Sigmoid colon (tissue), 7 donors: ENCODE measurements at places on chromosomes 6 and 20. TPM values are rescaled to one million over a fixed set of nuclear protein-coding genes. Genes with fewer than 3 reads are reported as not detected.

GRCh38 chr6:113842165-113842564 lies 15.0 kb upstream of the MARCKS start:
- H3K36me3 ChIP-seq, result no peaks in the 10 kb centered on the region
- peaks cover 9% of the 10 kb centered on the region for H3K4me1 ChIP-seq
- no peaks in the 10 kb centered on the region for H3K27me3 ChIP-seq
- DNase-seq, result no peak

- H3K4me1 ChIP-seq, result no peaks in the 10 kb centered on the region
- no peaks in the 10 kb centered on the region for H3K27me3 ChIP-seq
- H3K4me3 ChIP-seq, result no peak overlapping the region
- H3K27ac ChIP-seq, result no peak overlapping the region
Observed at GRCh38 chr20:32501709-32502108, 83.4 kb downstream of the NOL4L start.

- no peaks in the 10 kb centered on the region for H3K36me3 ChIP-seq
- H3K4me1 ChIP-seq, result no peaks in the 10 kb centered on the region
- no peak overlapping the region for H3K4me3 ChIP-seq
- no peaks in the 10 kb centered on the region for H3K27me3 ChIP-seq
- DNase-seq, result no peak
Observed at GRCh38 chr6:47741807-47742206, 40.0 kb upstream of the OPN5 start.

DNA sequence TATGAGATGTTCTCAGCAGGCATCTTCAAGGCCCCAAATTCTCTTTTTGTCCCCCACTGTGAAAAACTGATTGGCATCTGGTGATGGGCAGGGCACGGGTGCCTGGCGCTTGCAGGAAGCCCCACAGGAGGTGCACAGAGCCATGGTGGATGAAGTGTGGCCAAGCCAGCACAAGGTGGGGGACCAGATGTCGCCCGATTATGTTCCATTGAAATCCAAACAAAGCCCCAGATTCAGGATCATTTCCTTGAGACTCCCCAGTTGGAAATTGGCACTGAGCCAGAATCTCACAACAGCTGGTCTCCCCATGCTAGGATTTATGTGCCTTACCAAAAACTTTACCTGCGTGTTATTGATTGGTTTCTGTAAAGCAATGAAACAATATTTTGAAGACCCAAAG lies 186.1 kb downstream of the ADAT2 start:
- peaks cover 5% of the 10 kb centered on the region for H3K4me1 ChIP-seq
- DNase-seq, result no peak
- no peaks in the 10 kb centered on the region for H3K36me3 ChIP-seq
- no peak overlapping the region for H3K27ac ChIP-seq
- H3K27me3 ChIP-seq, result no peaks in the 10 kb centered on the region

DNA sequence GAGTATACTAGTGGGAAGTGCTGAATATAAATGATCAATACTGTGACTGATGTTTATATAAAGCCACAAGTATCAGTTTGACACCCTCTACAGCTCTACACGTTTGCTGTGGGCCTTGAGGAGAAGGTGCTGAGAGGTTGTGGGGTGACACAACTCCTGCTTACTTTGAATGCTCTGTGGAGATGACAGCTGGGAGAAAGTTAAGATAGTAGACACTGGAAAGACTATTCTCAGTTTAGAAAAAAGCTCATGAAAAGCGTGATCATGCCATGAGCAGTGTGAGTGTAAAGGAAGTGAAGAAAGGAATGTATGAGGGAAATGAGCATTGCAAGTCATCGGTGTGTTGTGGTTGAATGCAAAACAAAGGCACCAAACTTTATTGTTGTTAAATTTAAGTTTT lies 215.8 kb downstream of the UTRN start:
- H3K4me1 ChIP-seq, result no peaks in the 10 kb centered on the region
- DNase-seq, result no peak

DNA sequence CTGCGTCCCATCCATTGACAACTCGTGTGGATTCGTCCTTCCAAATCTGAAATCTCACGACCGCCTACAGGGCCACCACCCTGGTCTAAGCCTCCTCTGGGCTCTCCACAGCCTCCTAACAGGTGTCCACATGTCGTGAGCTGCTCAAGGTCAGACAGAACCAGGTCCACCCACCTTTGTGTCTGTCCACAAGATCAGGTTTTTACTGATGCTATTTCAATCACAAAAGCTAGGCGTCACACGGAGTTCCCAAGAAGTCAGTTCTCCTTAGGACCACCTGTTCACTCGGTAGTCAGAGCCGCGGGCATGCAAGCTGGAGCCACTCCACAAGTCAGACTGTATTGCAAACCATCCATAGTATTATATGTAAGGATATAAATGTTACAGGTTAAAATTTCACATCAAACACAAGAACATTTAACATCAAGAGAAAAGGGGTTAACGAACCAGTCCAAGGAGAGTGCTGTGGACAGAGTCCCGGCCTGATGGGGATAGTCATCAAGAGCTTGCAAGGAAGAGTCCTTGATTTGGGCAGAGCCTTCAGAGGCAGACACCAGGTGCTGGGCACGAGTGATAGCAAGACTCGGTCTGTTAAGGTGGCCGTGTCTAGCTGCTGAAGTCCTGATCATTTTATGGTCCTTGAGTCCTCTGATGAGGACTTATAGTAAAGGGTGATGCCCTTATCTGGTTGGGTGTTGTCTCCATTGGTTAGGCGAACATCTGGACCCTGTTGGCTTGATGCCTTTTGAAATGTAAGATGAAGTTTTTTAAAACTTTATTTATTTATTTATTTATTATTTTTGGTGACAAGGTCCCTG lies 731 bp upstream of the DNPH1 start:
- no peaks in the 10 kb centered on the region for H3K36me3 ChIP-seq
- peak; percentile 52 for DNase-seq
- H3K4me1 ChIP-seq, result no peaks in the 10 kb centered on the region
- no peaks in the 10 kb centered on the region for H3K27me3 ChIP-seq

GRCh38 chr6:151351146-151351700 lies 40.1 kb downstream of the ZBTB2 start:
- H3K4me3 ChIP-seq, result no peak overlapping the region
- H3K27ac ChIP-seq, result no peak overlapping the region
- peaks cover 32% of the 10 kb centered on the region for H3K36me3 ChIP-seq

SH3BGRL2 gene
- 28.8 TPM for total RNA-seq

DNA sequence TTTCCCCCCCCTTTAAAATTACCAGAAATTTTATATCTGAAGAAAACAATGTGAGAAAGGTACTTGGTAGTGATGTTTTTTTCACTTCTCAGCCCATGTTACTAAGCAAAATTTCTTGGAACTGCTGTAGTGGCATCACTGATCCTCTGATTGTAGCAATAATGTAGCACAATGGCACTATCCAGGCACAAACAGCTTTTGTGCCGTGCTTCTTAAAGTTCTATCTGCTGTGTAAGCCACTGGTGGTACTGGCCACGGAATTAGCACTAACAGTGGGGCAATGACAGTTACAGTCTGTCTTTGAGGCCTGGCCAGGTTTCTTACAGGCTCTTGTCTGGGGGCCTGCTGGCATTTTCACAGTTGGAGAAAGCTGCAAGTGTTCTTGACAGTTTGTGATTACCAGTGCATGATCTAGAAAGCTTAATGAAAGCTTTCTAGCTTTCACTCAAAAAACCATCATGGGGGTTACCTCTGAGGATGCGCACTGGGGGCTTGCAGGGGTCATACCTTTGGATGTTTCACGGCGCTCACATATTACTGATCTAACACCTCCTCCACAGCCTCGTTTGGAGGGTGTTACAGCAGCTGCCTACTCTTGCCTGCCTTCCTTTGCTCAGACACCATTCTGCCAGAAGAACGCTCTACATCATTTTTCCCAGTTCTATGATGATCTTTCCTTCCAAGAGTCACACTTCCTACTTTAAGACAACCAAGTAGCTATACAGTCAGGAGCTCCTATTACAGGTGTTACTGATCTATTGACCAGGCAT lies 58.4 kb upstream of the ARMH2 start:
- H3K27me3 ChIP-seq, result no peaks in the 10 kb centered on the region
- no peak for DNase-seq
- H3K4me1 ChIP-seq, result no peaks in the 10 kb centered on the region
- no peak overlapping the region for H3K4me3 ChIP-seq
- no peak overlapping the region for H3K27ac ChIP-seq

TCF15 gene
- not detected for total RNA-seq

GRCh38 chr20:14223806-14224205 lies 113.6 kb downstream of the FLRT3 start:
- no peak for DNase-seq
- peaks cover 6% of the 10 kb centered on the region for H3K4me1 ChIP-seq
- no peak overlapping the region for H3K4me3 ChIP-seq
- no peak overlapping the region for H3K27ac ChIP-seq
- H3K27me3 ChIP-seq, result no peaks in the 10 kb centered on the region
- H3K36me3 ChIP-seq, result no peaks in the 10 kb centered on the region

SOX18 gene
- 2.9 TPM for total RNA-seq

- H3K27ac ChIP-seq, result no peak overlapping the region
- no peak for DNase-seq
- H3K36me3 ChIP-seq, result no peaks in the 10 kb centered on the region
- peaks cover 7% of the 10 kb centered on the region for H3K4me1 ChIP-seq
- no peak overlapping the region for H3K4me3 ChIP-seq
- no peaks in the 10 kb centered on the region for H3K27me3 ChIP-seq
Observed at GRCh38 chr6:83055366-83055964, 10.2 kb downstream of the UBE3D start.

GRCh38 chr6:29964887-29965562 lies 22.7 kb downstream of the HLA-A start:
- peaks cover 43% of the 10 kb centered on the region for H3K4me1 ChIP-seq
- DNase-seq, result peak; percentile 90
- H3K27ac ChIP-seq, result peak overlapping the region; percentile 83
- H3K27me3 ChIP-seq, result no peaks in the 10 kb centered on the region
- no peaks in the 10 kb centered on the region for H3K36me3 ChIP-seq
- H3K4me3 ChIP-seq, result peak overlapping the region; percentile 33

GRCh38 chr6:38805127-38805655 lies 90.1 kb downstream of the DNAH8 start:
- H3K4me1 ChIP-seq, result no peaks in the 10 kb centered on the region
- H3K4me3 ChIP-seq, result no peak overlapping the region
- H3K27ac ChIP-seq, result no peak overlapping the region
- H3K36me3 ChIP-seq, result no peaks in the 10 kb centered on the region
- H3K27me3 ChIP-seq, result no peaks in the 10 kb centered on the region
- no peak for DNase-seq

SERPINB6 gene
- total RNA-seq, result 163 TPM

GABRR1 gene
- not detected for total RNA-seq

DNA sequence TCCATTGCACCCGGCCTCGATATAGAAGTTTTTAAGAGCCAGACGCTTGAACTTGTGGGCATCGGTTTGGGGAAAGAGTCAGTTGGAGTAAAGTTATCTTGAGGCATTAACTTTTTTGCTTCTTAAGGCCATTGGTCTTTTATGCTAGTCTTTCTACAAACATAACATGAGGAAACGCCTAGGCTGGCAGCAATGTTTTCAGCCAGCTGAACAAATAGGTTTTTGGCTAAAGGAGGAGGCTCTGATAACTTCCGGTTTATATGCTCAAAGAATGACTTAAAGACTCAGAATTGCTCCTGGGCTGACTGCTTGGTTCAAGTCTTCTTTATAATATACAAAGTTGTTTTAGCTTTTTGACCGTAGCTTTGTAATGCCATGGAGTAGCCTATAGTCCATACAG lies 46.2 kb downstream of the HLA-C start:
- no peaks in the 10 kb centered on the region for H3K4me1 ChIP-seq
- H3K36me3 ChIP-seq, result no peaks in the 10 kb centered on the region
- H3K27me3 ChIP-seq, result no peaks in the 10 kb centered on the region
- H3K27ac ChIP-seq, result no peak overlapping the region

GID8 gene
- total RNA-seq, result 25.9 TPM

DNA sequence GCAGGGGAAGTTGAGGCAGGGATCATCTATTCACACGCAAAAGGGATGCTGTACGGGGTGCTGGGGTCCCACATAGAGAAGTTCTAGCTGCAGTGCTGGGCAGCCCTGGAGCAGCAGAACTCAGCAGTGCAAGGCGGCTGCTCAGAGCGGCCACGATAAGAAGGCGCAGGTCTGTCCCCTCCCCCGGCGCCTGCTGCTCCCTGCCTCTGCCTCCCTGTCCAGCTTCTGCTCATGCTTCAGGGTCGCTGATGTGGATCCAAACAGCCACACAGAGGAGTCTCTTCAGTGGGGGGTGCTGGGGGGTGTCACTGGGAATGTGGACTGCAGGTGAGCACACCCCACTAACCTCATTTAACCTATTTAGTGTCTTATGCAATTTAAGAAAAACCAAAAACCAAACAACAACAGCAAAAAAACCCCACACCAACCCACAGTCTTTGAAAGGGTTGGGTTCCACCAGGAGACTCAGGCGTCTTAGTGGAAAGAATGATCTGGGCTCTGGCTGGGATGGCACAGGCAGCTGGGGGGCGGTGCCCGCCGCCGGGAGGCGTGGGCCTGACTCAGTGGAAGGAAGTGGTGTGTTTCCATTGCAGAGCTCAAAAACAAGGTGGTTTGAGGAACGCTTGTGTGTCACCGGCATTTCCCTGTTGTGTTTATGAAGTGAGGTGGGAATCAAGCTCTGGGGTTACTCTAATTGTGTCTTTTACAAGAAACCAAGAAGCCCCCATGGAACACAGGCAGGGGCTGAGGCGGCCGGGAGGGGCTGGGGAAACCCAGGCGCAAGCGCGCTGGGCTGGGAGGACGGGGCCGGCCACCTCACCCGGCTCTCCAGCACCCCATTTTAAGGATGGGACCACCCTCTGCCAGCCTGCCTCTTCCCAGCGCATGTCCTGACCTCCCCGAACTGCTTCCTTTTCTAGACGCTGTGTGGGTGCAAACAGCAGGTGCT lies 55.1 kb downstream of the IRF4 start:
- no peak overlapping the region for H3K4me3 ChIP-seq
- H3K27ac ChIP-seq, result no peak overlapping the region
